ENCODE measurements at places on chromosomes 5 and 9.

DNA sequence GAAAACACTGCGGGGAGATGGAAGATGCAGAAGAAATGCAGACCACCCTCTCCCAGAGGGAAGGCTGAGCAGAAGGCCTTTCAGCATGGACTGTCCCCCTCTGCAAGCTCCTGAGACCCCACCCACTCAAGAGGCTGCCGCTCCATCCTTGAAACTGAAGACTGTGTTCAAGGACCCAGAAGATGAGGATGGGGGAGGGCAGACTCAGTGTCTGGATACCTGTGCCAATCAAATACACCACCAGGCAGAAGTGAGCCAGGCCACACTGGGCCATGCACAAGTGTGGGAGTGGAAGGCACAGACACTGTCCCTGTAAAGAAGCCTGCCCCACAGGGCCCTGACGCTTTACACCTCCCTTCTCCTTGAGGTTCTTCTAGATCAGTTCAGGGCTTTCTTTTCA, 40.0 kb upstream of the IPPK start:
- DNase-seq, result no peak

GRCh38 chr5:75558221-75558620, 46.5 kb downstream of the POLK start:
- no peak for DNase-seq

GRCh38 chr5:175344331-175345195, 99.4 kb downstream of the DRD1 start:
- no peak for DNase-seq

DNA sequence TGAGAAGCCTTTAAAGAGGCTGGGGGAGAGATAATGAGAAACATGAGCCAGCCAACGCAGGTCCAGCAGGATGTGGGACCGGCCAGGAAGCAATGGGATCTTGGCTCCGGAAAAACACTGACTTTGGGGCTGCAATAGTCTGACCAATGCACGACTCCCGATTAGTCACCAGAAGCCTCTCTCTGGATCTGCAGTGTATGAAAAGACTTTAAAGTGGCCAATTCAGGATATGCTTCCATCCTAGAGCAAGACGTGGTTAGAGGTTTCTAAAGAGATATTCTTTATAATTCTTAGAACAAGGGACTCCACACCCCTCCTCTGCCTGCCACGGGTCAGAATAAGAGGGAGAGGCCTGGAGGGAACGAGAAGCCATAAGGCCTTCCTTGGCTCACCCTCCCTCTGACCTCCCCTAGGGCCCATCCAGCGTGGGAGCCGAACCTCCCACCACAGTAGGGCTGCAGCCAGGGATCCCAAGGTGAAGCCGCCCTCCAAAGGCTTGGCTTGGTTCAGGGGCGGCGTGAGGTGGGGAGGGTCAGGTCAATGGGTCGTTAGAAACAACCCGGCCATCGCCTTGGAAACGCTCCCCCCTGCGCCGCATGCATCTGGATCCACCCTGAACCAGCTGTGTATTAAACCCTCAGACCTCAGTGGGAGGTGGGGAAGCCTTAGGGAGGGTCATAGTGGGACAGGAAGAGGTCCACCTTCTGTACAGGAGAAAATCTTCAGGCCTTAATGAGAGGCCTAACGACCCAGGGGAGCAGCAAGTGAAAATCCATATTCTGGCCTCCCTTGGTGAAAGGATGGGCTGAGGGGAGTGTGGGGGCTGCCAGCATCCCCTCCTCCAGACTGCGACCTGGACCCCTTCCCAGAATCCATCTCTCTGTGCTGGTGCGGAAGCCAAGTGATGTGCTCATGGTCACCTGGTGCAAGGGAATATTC, 11.1 kb downstream of the FGF1 start:
- no peak for DNase-seq

All from NCI-H748 treated with DMSO at 0.1 percent for 48 hours (cell line).